ENCODE measurements at places on chromosomes 7 and 10. TPM values are rescaled to one million over a fixed set of nuclear protein-coding genes. Genes with fewer than 3 reads are reported as not detected.

TET1 gene
- under 0.01 TPM for polyA plus RNA-seq

UCN3 gene
- polyA plus RNA-seq, result not detected

DNA sequence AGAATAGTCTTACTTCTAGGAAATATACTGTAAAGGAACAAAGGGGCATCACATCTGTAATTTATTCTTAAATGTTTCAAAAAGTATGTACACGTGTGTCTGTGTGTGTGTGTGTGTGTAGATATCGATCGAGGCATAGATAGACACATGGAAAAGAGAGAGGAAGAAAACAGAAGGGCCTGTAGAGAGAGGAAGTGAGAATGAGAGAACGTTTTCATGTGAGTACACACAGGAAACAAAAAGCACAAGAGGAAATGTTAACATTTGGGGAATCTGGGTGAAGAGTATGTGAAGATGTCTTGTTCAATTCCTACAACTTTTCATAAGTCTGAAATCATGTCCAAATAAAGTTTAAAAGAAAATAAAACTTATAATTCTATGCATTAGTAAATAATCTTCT is 286.5 kb upstream of the SORCS1 start:
- no peak for DNase-seq

NAT16 gene
- not detected for polyA plus RNA-seq

- peak; percentile 58 for DNase-seq
Observed at GRCh38 chr7:4612237-4612636, 69.9 kb upstream of the FOXK1 start.

ANKRD22 gene
- polyA plus RNA-seq, result 9.7 TPM

ADAM8 gene
- polyA plus RNA-seq, result 8.9 TPM

GRCh38 chr7:92409357-92409756 is 37.9 kb upstream of the GATAD1 start:
- no peak for DNase-seq

- DNase-seq, result no peak
Observed at GRCh38 chr10:133010095-133010842, 67.9 kb upstream of the CFAP46 start.

GRCh38 chr10:19570120-19570519 is 246.1 kb upstream of the PLXDC2 start:
- no peak for DNase-seq

DNA sequence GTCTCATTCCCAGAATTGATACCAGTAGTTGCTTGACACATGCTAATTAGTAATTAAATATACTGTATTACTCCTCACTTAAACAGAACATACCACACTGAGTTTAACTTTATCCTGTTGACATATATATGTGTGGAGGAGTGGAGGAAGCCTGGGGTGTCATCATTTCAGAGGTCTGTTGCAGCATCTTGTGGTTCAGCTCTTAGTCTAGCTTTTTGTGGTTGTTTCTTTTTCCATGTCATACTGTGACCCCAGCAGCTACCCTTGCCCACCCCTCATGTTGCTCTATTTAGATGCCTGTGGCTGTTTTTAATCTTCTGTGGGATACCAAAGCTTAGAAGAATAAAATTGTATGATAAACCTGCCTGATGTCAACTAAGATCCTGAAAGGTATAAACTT is 875.4 kb downstream of the LRMDA start:
- DNase-seq, result no peak

DNA sequence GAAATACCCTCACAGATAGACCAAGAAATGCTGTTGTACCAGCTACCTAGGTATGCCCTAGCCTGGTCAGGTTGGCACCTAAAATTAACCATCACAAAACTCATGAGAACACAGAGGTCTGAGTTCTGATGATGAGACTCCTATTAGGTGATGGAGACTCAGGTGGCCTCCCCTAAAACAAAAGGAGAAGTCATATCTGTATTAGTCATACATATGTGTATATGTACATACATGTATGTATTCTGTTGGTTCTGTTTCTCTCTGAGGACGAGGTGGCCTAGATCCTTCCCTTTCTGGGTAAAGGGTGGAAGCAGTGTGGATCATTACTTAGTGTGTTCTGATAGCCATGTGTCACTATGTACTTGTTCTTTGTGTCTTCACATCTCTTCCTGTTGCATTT is 207.2 kb upstream of the PRSS1 start:
- no peak for DNase-seq

GRCh38 chr7:94289071-94289470 is 105.6 kb upstream of the COL1A2 start:
- DNase-seq, result peak; percentile 88

GFRA1 gene
- polyA plus RNA-seq, result under 0.01 TPM

KIAA1549 gene
- polyA plus RNA-seq, result 0.23 TPM

C7orf33 gene
- polyA plus RNA-seq, result not detected

DNA sequence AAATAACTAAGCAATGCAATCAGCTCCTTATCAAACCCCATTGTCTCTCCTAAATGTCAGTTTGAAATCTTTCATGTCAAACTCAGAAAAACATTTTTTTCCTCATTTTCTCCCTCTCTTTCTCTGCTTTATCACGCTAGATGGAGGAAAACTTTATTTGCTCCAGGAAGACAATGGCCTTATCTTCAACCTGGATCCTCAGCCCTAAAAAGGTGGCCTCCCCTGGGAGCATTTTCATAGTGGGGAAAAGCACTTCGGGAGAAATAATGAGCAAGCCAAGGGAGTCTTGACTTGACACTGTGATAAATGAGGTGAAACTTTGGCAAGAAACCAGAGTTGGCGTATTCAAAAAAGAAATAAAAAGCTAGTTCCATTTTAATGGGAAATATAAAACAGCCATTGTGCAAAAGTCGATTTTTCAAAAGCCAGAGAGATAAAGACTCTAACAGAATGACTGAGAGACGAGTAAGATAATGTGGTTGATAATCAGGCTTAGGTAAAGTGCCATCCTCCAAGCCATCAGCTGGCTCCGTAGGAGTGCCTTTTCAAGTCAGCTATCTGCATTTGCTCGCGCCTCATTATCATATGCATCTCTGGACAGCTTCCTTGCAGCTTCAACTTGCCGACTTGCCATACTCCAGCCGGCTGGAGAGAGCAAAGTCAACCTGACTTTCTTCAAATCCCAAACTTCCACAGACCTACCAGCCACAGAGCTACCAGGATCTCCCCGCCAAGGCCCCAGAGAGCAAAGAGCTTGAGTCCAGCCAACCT is 19.9 kb downstream of the HABP2 start:
- DNase-seq, result no peak

MCM10 gene
- polyA plus RNA-seq, result 3.2 TPM

DNA sequence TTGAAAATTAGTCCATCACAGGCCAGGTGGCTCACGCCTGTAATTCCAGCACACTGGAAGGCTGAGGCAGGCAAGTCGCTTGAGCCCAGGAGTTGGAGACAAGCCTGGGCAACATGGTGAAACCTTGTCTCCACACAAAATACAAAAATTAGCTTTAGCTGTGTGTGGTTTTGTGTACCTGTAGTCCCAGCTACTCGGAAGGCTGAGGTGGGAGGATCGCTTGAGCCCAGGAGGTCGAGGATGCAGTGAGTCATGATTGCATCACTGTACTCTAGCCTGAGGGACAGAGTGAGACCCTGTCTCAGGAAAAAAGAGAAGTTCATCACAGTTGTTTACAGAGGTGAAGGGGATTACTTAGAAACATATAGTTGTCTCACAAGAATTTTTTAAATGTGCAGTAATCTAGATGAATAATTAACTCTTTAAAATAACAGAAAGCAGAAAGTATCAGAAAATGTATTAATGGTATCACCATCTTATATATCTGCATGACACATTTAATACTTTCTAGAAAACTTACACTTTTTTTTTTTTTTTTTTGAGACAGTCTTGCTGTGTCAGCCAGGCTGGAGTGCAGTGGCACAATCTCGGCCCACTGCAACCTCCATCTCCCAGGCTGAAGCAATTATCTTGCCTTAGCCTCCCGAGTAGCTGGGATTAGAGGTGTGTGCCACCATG is 8.9 kb downstream of the LCOR start:
- DNase-seq, result no peak

GRCh38 chr7:123941391-123942180 is 16.5 kb downstream of the SPAM1 start:
- no peak for DNase-seq

GRCh38 chr10:18786478-18786877 is 127.2 kb downstream of the ARL5B start:
- DNase-seq, result no peak

DNA sequence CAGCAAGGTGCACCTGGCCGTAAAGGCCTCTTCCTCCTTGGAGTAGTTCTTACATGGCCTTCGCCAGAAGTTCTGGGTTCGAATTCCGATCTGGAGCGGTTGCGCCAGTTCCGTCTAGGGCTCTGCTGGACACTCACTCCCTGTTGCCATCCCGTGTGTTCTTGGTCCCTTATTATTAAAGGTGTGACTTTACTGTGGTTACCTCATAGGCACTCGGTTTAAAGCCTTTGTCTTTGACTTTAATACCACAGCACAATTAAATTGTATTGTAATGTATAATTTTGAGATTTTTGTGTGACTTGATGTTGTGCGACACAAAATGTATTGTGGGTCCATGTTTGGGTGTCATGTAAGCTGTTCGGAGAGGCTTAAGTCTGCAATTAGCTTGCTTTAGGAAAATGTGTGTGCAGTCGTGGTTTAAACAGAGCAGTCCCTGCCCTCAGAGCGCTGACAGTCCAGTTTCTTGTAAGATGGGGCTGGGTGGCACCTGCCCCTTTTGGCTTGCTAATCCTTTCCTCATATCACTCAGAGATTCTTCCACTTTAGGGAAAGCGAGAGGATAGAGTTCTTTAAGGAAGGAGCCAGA is 919 bp downstream of the INPP5F start:
- DNase-seq, result no peak

UPF2 gene
- polyA plus RNA-seq, result 16.6 TPM

GRCh38 chr7:117555260-117555659 is 75.4 kb downstream of the CFTR start:
- no peak for DNase-seq

DNA sequence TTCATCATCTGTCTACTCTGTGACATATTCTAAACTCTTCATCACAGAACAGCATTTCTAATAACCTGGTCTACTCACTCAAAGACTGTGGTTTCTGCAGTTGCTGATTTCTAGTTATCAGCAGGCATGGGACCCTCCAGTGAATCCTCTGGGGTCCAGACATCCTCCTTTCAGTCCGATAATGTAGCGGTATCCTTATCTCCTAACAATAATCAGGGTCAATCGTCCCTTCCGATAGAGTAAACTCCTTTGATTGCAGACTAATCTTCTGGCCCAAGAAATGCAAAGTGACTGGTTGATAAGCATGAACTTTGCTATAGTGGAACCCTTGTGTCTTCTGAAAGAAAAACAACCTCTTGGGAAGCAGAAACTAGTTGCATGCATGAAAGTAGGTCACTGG is 1209.8 kb upstream of the CELF2 start:
- no peak for DNase-seq

DNA sequence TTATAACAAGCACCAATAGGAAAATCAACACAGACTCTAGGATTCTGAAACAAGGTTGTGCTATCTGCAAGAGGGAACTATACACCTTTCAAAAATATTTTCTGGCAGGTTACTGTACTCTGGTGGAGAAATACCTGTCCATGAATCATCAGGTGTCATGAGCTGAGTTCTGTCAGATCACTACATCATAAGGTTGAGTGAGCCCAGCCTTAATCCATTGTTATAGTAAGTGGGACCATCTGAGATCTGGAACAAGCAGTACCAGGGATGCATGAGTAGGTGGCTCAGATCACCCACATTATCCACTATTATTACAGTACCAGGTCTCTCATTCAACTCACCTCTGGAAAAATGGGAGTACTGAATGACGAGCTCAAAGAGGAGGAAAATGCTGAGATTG is 212.4 kb downstream of the DGKI start:
- DNase-seq, result no peak

- no peak for DNase-seq
Observed at GRCh38 chr10:129063212-129063611, 403.8 kb upstream of the MGMT start.

DNA sequence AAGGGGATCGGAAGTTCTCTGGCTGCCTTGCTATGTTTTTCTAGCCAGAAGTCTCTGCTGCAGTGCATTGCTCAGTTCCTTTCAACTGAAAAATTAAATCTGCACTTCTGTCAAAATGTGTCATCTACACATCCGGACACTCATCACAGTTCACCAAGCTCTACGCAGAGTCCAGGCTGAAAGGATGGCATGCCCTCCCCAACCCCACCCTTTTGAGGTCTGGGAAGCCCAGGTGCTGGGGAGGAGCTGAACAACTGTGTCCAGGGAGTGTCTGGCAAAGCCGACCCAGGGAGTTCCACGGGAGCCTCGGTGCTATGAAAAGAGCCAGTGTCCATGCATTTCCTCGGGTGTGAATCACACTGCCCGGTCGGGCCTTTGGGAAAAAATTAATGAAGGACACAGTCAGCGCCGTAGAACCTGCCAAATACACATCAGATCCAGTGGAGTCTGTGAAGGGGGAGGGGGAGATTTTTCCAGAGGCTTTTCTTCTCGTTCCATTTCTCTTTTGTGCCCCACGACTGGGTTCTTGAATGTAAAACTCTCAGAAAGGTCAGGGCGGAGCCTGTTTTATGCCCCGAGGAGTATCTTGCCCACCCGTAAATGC is 757 bp upstream of the PALS2 start:
- DNase-seq, result peak; percentile 67
